Activated CD8-positive, alpha-beta memory T cell treated with anti-CD3 and anti-CD28 coated beads, Interleukin-2, amount 10 ng/mL, durations not matched to agents 7 days and 5 days (primary cell): ENCODE measurements at places on chromosomes 5 and 9. TPM values are rescaled to one million over a fixed set of nuclear protein-coding genes. Genes with fewer than 3 reads are reported as not detected.

GRCh38 chr5:32325062-32325461 lies 12.3 kb upstream of the MTMR12 start:
- no peak overlapping the region for H3K27ac ChIP-seq
- H3K4me1 ChIP-seq, result peaks cover 2% of the 10 kb centered on the region
- no peak for DNase-seq
- no peaks in the 10 kb centered on the region for H3K27me3 ChIP-seq
- peaks cover 5% of the 10 kb centered on the region for H3K36me3 ChIP-seq
- H3K4me3 ChIP-seq, result no peak overlapping the region

- H3K36me3 ChIP-seq, result no peaks in the 10 kb centered on the region
- DNase-seq, result no peak
Measured at GRCh38 chr9:98375138-98375726, 119.8 kb upstream of the TBC1D2 start.

DNA sequence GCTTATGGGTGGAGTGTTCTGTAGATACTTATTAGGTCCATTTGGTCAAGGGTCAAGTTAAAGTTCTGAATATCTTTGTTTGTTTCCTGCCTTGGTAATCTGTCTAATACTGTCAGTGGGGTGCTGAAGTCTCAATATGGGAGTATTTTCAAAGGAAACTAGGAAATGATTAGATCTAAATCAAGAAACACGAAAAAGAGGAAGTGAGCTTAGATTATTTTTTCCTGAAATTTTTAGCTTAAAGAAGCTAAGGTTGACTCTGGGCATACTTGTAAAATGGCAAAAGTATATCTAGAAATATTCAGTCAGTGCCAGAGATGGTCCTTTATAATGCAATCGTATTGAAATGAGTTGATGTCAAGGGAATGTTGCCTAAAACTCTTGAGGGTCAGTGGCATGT lies 313.5 kb downstream of the ICE1 start:
- H3K4me1 ChIP-seq, result no peaks in the 10 kb centered on the region
- H3K36me3 ChIP-seq, result no peaks in the 10 kb centered on the region
- no peak overlapping the region for H3K4me3 ChIP-seq
- H3K27me3 ChIP-seq, result no peaks in the 10 kb centered on the region
- no peak overlapping the region for H3K27ac ChIP-seq

GRCh38 chr5:65073250-65073661 lies 304.5 kb downstream of the CWC27 start:
- no peak overlapping the region for H3K27ac ChIP-seq
- H3K4me1 ChIP-seq, result peaks cover 11% of the 10 kb centered on the region
- H3K36me3 ChIP-seq, result no peaks in the 10 kb centered on the region
- H3K27me3 ChIP-seq, result peaks cover 6% of the 10 kb centered on the region
- no peak overlapping the region for H3K4me3 ChIP-seq

DNA sequence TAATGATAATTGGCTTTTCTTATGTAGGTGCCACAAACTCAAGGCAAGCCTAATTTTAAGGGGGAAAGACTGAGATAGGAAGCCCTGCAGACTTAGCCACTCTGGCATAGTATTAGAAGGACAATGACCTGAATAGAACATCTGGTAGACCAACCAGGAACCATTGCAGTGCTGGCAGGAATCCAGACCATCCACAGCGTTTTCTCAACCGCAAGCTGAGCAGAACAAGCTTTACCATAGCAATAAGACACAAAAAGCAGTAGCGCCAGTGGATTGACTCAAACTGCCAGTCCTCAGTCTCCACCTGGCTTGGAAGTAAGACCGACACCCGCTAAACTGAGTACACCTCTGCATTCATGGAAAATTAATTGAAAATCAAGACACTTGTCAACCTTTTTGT lies 141.3 kb upstream of the LPAR1 start:
- no peak for DNase-seq
- no peaks in the 10 kb centered on the region for H3K27me3 ChIP-seq
- no peaks in the 10 kb centered on the region for H3K36me3 ChIP-seq
- H3K4me3 ChIP-seq, result no peak overlapping the region

DNA sequence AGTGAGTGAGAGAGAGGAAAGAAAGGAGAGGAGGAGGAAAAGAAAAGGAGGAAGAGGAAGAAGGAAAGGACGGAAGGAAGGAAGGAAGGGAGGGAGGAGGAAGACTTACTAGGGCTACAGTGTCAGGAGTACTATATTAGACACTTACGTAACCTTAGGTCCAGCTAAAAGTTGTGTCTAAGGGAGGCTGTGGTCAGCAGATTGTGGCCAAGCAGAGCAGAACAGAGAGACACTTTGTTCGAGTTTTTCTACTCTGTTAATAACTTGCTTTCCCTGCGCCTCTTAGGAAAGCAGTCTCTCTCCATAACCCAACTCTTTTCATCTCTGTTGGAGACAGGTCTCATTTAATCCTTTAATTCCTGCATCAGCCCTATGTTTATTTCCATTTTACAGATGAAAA lies 138.9 kb downstream of the KCNN2 start:
- H3K27me3 ChIP-seq, result no peaks in the 10 kb centered on the region
- H3K4me1 ChIP-seq, result no peaks in the 10 kb centered on the region
- H3K4me3 ChIP-seq, result no peak overlapping the region
- no peak overlapping the region for H3K27ac ChIP-seq

GRCh38 chr9:34084562-34084961 lies 35.9 kb upstream of the UBAP2 start:
- H3K4me3 ChIP-seq, result no peak overlapping the region
- no peak for DNase-seq
- peaks cover 22% of the 10 kb centered on the region for H3K36me3 ChIP-seq
- no peaks in the 10 kb centered on the region for H3K27me3 ChIP-seq

- peaks cover 2% of the 10 kb centered on the region for H3K27me3 ChIP-seq
- no peaks in the 10 kb centered on the region for H3K36me3 ChIP-seq
- no peak overlapping the region for H3K27ac ChIP-seq
- H3K4me3 ChIP-seq, result no peak overlapping the region
Measured at GRCh38 chr9:18480662-18481093, 6.7 kb downstream of the ADAMTSL1 start.

DNA sequence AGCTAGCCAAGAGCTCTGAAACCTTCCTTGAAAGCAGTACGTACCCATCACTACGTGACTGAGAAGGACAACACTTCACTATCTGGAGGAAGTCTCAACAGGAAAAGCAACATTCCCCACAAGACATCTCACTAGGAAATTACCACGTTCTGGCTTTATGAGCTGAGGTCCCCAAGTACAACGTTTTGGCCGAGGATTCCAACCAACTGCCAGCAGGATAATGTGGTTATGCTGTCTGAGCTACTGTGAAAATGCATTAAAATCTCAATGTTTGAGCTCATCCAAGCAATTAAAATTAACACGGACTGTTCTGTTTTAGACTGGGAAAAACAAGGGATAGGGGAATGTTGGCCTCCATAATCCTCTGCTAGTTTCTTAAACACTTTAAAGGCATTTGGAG lies 16.4 kb downstream of the MED27 start:
- no peaks in the 10 kb centered on the region for H3K27me3 ChIP-seq
- H3K27ac ChIP-seq, result no peak overlapping the region
- no peak for DNase-seq
- H3K36me3 ChIP-seq, result peaks cover 25% of the 10 kb centered on the region
- H3K4me3 ChIP-seq, result no peak overlapping the region

GRCh38 chr5:170486371-170486770 lies 17.4 kb upstream of the KCNIP1 start:
- DNase-seq, result no peak
- H3K4me3 ChIP-seq, result no peak overlapping the region
- peaks cover 7% of the 10 kb centered on the region for H3K27me3 ChIP-seq
- H3K4me1 ChIP-seq, result no peaks in the 10 kb centered on the region

GRCh38 chr5:103862398-103862797 lies 299.8 kb upstream of the NUDT12 start:
- no peaks in the 10 kb centered on the region for H3K4me1 ChIP-seq
- H3K27ac ChIP-seq, result no peak overlapping the region
- no peaks in the 10 kb centered on the region for H3K27me3 ChIP-seq
- H3K4me3 ChIP-seq, result no peak overlapping the region

DNA sequence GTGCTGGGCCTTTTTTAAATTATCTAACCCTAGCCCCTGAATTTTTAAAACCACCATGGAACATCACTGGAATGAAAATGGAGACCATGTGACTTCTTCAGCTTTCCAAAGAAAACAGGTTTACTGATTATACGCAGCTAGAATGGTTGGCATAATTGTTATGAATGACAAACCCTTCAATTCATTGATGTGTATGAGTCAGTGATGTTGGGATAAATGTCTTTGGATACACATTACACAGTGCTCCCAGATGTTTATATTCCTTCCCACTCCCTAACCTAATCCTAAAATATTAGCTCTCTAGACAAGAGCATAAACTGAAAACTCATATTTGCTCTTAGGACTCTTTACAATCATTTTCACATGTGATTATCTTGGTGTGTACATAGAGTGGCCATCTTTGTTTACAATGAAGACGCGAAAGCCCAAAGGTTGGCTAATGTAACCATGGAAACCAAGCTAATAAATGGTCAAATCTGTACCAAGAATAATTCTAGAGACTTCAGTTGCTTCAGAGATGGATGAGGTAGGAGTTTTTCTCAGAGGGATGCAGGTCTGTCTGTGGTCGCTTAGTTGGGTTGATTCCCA lies 131.2 kb upstream of the HMHB1 start:
- no peak for DNase-seq
- no peak overlapping the region for H3K27ac ChIP-seq
- peaks cover 16% of the 10 kb centered on the region for H3K4me1 ChIP-seq
- H3K27me3 ChIP-seq, result no peaks in the 10 kb centered on the region
- no peak overlapping the region for H3K4me3 ChIP-seq
- H3K36me3 ChIP-seq, result no peaks in the 10 kb centered on the region

- H3K27me3 ChIP-seq, result no peaks in the 10 kb centered on the region
- DNase-seq, result no peak
- no peak overlapping the region for H3K27ac ChIP-seq
- H3K4me3 ChIP-seq, result no peak overlapping the region
Measured at GRCh38 chr9:123438821-123439220, 82.8 kb downstream of the CRB2 start.

GRCh38 chr9:12604164-12604821 lies 88.9 kb upstream of the TYRP1 start:
- H3K4me3 ChIP-seq, result no peak overlapping the region
- no peaks in the 10 kb centered on the region for H3K27me3 ChIP-seq
- no peak overlapping the region for H3K27ac ChIP-seq
- DNase-seq, result no peak

The PAIP1 gene
- 34.0 TPM for total RNA-seq

The FAM163B gene
- not detected for total RNA-seq

The TOR2A gene
- 24.1 TPM for total RNA-seq

The RBM18 gene
- total RNA-seq, result 24.4 TPM

The GPR150 gene
- 0.58 TPM for total RNA-seq

The AK3 gene
- 35.6 TPM for total RNA-seq

The STK32A gene
- not detected for total RNA-seq
